ENCODE measurements at places on chromosomes 5 and 9.
A peak's percentile ranks its signal among the peaks of the same experiment; 100 is the strongest.

DNA sequence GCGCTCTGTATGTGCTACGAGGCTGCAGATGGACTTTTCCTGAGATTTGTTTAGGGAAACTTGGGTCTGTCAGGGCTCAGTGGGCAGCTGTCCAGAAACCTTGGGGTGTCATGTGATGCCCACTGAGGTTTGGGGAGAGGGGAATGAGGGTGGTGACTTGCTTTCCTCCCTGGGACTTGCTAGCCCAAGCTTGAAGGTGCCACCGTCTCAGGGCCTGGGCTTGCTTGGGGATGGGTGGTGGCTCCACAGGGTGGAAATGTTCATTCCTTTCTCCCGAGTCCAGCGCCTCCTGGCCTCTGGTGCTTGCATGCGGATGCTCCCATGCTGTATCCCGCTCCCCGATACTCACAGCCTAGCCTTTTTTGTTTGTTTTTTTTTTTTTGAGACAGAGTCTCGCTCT is 33.3 kb downstream of the ZNF618 start:
- no peak for DNase-seq

- no peak for DNase-seq
These were observed 51.6 kb upstream of the C5orf46 start for GRCh38 chr5:147957901-147958300.

GRCh38 chr5:148523139-148523538 is 131.2 kb downstream of the HTR4 start:
- DNase-seq, result no peak

GRCh38 chr5:128613766-128614165 is 75.7 kb upstream of the FBN2 start:
- DNase-seq, result no peak

GRCh38 chr5:154513669-154514084 is 35.6 kb upstream of the HAND1 start:
- DNase-seq, result no peak

DNA sequence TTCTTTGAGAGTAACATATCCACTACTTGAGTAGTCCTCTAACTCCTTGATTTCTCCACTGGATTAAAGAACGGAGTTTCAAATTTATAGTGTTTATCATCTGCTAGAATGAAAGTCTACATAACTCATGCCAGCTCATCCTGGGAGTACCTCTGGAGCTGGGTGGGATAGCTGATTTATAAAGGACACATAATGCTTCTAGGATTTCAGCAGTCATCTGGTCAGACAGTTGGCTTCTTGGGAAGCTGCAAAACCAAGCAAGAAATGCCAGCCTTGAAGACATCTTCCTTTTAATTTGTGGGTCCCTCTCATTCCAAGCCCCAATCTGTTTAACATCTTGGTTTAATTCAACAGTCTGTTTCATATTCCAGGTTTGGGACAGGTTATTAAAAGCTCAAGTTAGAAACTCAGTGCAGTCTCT is 3.2 kb downstream of the GALNT10 start:
- DNase-seq, result no peak

GRCh38 chr5:55625589-55625909 is 86.6 kb downstream of the SLC38A9 start:
- no peak for DNase-seq

GRCh38 chr5:18305288-18305924 is 671.1 kb downstream of the TAF11L14 start:
- no peak for DNase-seq

GRCh38 chr5:175444060-175444904 is at the start of gene DRD1:
TSS of gene DRD1 (minus strand) at chr5:175444182. CDS start at chr5:175443099, 1,083 bp downstream.
- DNase-seq, result peak; percentile 61

DNA sequence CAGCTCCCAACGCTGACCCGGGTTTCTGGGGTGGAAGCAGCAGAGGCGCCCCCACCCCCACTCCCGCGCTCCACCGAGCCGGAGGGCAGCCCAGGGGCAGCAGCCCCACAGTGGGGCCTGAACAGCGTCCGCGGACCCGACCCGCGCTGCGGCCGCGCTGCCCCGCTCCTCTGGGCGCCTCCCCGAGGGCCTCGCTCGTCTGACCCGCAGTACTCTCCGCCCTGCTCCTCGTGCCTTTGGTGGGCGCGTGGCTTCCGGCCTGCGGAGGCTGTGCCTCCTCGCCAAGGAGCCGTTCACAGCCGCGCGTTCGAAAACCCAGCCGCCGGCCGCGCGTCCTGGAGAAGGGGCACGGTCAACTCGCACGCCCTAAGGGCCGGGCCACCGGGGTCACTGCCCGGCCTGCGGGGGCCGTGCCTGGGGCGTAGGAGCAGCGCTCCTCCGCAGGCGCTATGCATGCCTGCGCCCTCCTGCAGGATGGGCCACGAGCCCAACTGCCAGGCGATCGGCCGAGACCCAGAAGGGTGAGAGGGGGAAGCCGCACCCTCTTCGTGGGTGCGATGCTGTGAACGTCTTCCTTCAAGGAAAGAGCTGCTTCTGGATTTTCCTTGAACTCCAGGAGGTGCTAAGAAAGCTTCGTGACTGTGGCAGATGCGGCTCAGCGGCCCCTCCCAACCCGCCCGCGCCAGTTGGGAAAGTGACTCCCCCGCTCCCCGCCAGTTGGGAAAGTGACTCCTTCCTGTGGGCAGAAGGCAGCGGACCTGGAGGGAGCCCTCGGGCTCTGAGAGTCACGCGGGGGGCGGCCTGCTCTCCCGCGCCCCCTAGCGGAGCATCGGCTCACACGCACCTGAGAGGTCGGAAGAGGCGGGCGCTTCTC is 82.7 kb downstream of the HSD17B3 start:
- peak; percentile 23 for DNase-seq

GRCh38 chr9:27303219-27303618 is 6.3 kb upstream of the EQTN start:
- no peak for DNase-seq

DNA sequence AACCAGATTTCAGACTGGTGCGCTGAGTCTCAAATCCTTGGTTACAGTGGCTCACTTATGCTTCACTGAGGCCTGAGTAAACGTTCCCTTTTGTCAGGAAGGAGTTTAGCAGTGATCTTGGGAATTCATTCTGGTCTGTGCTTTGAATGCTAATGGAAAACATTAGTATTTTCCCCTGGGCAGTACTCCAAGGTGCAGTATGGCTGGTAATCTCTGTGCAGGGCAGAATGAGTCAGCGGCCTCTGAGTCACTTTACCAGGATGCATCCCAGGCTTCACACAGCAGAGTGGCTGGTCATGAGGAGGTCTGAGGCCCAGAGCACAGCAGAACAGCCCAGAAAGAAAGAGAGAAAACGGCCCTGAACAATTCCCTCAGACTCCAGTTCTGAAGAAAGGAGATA is 54.0 kb downstream of the PCA3 start:
- DNase-seq, result no peak
